NCI-H226 (cell line): ENCODE measurements at places on chromosomes 12 and 14.
A peak's percentile ranks its signal among the peaks of the same experiment; 100 is the strongest.

- DNase-seq = no peak
Observed at GRCh38 chr14:59103396-59103795, 85.1 kb upstream of the DAAM1 start.

DNA sequence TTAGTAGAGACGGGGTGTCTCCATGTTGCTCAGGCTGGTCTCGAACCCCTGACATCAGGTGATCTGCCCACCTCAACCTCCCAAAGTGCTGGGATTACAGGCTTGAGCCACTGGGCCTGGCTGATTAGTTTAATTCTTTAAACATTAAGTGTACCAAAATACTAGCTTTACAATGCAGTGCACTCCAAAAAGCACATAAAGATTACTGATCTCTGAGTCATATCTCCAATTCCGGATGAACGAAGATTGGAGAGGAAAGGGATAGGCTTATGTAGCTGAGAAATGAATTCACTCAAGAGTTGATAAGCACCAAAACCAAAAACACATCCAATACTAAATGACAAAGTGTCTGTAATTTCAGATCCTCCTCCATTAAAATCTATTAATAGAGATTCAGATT, 15.1 kb downstream of the NAV3 start:
- DNase-seq = peak; percentile 66

GRCh38 chr14:52442166-52442565, 110.1 kb downstream of the TXNDC16 start:
- DNase-seq = no peak

DNA sequence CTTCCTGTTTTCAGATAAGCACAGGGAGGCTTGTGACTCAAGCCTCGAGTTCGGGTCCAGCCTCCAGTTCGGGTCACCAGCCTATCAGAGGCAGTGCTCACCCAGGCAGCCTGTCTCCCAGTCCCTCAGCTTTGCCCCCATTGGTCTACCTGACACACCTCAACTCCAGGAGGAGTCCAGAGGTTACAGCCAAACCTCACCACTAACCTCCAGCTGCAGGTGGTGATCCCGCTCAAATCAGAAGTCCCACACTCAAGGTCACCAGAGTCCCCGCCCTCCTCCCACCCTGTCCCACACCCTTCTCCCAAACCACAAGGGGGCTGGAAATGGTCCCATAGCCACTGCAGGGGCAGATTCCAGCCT, 42.1 kb downstream of the KDM2B start:
- peak; percentile 74 for DNase-seq

- no peak for DNase-seq
Observed at GRCh38 chr14:90788031-90788430, 28.2 kb downstream of the TTC7B start.

GRCh38 chr12:122688291-122688690, 14.9 kb downstream of the HCAR2 start:
- no peak for DNase-seq

DNA sequence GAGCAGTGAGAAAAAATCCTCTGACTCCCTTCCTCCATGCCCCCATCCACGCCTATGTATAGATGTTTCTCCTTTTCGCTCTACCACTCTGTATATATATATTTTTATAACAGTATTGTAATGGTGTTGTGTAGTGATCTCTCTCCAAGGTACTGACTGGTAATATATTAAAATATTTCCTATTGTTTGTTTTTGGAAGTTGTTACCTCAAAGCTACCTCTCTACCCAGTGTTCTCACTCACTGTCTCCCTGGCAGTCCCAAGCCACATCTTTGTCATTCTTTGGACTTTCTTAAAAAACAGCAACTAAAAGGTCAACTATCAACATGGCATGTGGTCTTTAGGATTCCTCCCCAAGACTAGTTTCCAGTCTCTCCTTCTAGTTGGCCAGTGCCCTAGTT, 15.7 kb upstream of the RMST start:
- DNase-seq = no peak

- no peak for DNase-seq
Observed at GRCh38 chr12:116325336-116325664, 47.8 kb upstream of the MED13L start.

- peak; percentile 15 for DNase-seq
Observed at GRCh38 chr12:100612606-100613005, 39.1 kb downstream of the GAS2L3 start.

DNA sequence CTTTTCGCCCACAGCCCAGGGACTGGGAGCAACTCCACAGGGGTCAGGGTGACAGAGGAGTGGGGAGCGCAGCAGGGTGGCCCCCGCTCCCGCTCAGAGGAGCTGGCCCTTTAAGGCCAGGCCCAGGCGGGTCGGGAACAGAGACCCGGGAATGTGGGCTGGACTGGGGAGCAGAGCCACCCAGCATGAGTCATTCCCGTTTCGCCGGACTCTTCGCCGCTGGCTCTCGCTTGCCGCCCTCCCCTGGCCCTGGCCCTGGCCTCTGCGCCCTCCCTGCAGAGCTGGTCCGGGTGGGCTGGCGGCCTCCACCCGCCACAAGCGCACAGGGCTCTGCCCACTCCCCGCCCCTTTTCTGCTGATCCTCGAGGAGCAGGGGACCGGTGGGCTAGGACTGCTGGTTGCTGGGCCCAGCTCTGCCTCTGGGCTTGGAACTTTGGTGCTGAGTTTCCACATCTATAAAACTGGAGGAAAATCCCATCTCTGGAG, 92.8 kb downstream of the NINJ2 start:
- peak; percentile 89 for DNase-seq

- no peak for DNase-seq
Observed at GRCh38 chr14:42198010-42198409, 591.3 kb downstream of the LRFN5 start.

DNA sequence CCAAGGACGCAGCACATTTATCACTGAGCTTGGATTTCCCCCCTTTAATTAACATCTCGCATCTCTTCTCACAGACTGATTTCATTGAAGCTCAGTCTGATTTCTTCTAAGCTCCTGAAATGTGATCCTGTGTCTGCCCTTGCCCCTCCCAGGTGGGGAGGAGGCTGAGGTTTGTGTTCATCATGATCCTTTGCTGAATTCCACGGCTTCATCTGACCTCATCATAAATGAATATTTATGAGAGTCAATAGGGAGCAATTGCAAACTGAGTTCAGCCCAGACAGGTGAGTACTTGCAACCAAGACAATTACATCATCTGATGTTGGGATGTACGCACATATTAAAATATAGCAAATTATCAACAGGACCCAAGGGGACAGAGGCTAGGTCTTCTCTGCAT, 72.4 kb downstream of the MAP1LC3B2 start:
- no peak for DNase-seq

DNA sequence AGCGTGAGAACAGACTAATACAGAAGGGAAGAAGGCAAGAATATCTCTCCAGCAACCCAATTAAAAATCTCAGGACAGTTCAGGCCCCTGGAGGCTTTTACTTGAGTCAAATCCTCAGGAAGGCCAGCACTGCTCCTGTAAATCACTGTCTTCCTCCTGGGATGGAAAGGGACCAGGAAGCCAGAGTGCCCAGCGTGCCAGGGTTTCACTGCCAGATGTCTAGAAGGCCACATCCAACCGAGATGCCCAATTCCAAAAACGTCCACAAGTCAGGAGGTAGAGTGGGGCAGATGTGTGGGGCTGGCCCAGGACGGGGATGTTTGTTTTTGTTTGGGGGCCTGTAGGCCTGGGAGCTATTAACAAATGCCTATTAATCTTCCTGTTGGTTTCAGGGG, 332.0 kb downstream of the MED13L start:
- DNase-seq = no peak

GRCh38 chr12:20220339-20220738, 148.0 kb upstream of the PDE3A start:
- peak; percentile 2 for DNase-seq

DNA sequence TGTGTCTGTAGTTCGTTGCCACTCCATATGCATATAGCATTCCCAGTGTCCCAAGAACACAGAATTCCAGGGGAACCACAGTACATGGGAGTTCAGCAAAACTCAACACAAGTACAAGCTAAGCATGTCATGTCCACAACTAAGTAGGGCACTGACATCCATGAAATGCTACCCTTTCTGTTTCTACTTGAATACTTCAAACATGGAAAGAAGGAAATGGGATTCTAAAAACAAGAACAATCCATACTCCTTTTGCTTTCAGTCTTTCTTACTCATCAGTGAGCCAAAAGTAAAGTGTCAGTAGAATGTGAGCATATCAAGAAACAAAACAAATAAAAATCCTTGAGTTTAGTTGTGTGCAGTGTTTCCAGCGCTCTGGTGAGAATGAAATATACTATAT, 36.0 kb upstream of the COCH start:
- DNase-seq = no peak

GRCh38 chr14:21867541-21867940, 193.9 kb upstream of the OR4E1 start:
- DNase-seq = peak; percentile 66

DNA sequence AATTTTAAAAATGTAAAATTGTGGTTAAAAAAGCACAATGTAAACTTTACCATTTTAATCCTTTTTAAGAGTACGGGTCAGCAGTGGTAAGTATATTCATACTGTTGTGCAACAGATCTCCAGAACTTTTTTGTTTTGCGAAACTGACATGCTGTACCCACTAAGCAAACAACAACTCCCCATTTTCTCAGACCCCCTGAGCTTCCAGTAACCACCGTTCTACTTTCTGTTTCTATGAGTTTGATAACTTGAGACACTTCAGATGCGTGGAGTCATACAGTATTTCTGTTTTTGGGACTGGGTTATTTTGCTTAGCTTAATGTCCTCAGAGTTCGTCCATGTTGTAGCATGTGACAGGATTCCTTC, 38.0 kb downstream of the CHST11 start:
- no peak for DNase-seq

GRCh38 chr14:34064349-34064748, 113.5 kb upstream of the EGLN3 start:
- no peak for DNase-seq

- no peak for DNase-seq
Observed at GRCh38 chr12:131698286-131698685, 12.6 kb upstream of the SFSWAP start.

DNA sequence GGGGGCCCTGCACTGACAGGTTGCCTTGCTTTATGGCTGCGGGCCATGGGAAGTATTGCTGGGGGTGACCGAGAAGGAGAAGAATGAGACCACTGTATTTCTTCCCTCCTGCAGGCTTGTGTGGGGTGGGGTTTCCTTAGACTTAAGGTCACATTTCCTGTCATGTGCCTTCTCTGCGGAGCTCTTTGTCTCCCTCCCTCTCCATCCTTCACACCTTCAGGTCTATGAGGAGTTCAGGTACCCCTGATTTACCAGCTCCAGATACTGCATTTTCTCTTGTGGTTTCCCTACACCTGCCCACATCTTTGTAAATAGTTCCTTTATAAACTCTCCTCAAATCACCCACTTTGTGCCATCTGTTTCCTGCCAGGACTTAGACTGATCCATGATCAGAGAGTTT, 3.6 kb downstream of the FNTB start:
- no peak for DNase-seq

DNA sequence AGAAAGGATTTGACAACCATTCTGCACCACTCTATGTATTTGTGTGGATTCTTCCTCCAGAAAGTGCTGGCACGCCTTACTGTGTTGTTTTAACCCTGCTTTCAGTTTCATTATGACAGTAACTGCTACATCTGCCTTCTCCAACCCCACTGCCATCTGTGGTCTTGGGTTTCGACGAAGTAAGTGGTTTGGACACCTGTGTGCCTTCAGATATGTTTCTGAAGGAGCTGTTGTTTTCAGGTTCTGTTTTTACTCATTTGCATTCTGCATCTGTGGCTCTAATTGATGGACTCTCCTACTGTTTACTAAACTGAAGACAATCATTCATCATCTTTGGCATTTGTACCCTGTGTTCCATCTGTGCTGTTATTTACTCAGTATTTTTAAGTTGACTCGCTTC, 4.1 kb downstream of the TSHR start:
- DNase-seq = no peak

DNA sequence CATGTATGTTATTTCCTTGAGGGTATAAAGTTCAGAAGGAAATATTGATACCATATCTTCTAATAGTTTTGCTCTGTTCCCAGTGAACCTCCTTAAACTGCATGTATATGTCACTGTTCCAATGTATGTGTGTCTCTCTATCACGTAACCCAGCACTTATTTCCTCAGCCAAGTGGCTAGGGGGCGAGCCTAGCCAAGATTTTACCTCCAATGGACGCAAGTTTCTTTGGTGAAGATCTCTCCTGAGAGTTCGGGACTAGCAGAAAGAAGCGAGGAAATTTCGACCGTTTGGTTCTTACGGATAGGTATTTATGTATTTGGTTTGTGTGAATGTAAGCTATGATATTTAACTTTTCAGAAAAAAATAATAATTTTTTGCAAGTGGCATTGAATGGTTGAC, 2.5 kb downstream of the SFSWAP start:
- DNase-seq = no peak

DNA sequence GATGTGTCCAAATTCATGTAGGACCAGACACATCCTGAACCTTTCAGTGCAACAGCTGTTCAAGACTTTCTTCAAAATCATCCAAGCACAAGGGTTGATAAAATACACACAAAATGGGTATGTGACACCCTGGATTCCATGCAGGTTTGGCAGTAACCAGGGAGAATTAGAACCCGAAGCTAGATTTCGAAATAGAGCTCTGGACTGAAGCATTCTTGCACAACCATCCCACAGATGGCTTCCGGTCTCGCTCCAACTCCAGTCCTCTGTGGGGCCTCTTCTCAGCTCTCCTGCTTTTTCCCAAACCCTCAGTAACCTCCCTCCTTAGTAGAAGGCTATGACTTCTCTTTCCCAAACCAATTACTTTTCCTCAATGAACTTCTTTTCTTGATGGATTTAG, 171.3 kb downstream of the TTC7B start:
- peak; percentile 74 for DNase-seq

GRCh38 chr14:75427126-75427481, 718 bp upstream of the JDP2 start:
- no peak for DNase-seq

- DNase-seq = no peak
Observed at GRCh38 chr12:93191423-93191822, 186.3 kb upstream of the NUDT4 start.

- DNase-seq = no peak
Observed at GRCh38 chr14:54577977-54578376, 11.0 kb downstream of the SAMD4A start.

DNA sequence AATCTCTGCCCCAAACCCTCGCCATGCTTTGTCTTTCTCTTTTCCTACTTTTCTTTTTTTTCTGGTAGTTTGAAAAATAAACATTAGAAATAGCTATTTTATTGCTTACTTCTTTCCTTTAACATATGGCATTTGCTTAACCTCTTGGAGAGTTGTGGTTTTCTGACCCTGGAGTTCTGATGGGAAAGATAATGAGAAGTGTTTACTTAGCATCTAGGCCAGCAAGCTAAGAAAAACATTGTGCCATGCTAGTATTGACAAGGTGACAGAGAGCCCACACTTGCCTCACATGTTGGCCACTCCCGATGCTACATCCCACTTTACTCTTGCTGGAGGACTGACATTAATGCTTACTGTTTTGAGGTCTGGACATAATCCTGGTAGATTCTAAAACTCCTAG, 886.2 kb downstream of the DIO2 start:
- no peak for DNase-seq

DNA sequence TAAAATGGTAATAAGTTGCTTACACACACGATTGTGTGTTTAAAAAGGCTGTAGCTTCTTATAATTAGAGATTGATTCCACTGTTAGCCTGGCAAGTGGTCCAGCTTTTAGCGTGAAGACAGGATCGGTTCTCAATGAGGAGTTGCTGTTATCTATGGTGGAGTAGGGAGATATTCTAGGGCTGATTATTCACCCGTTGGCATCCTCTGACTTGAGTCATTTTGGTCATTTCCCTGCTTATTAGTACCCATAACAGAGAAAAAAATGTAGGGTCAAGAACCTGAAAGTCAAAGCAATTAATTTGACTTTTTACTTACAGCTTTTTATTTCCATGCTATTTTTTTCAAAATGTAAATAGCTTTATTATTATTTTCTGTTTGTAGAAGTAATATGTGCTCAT, 76.0 kb downstream of the KCNK13 start:
- DNase-seq = peak; percentile 73
